Melanocyte of skin (primary cell): ENCODE measurements at places on chromosomes 12 and 14. TPM values are rescaled to one million over a fixed set of nuclear protein-coding genes. Genes with fewer than 3 reads are reported as not detected.

Gene GLIPR1L2
- total RNA-seq: under 0.01 and 0.15 TPM in 2 replicates

Gene SCYL2
- total RNA-seq: 73.9 and 95.9 TPM in 2 replicates

Gene FOXM1
- total RNA-seq: 48.0 and 53.9 TPM in 2 replicates

Gene ASIC1
- total RNA-seq: 0.67 and 0.93 TPM in 2 replicates

Gene TROAP
- 38.3 and 45.0 TPM in 2 replicates for total RNA-seq

Gene GSG1
- not detected in 2 replicates for total RNA-seq

Gene LGR5
- not detected in 2 replicates for total RNA-seq

Gene PSME1
- 116 and 122 TPM in 2 replicates for total RNA-seq

Gene NTF3
- not detected in 2 replicates for total RNA-seq

Gene FAM90A1
- not detected in 2 replicates for total RNA-seq

Gene SAMD15
- 1.0 and 3.6 TPM in 2 replicates for total RNA-seq

Gene AICDA
- not detected in 2 replicates for total RNA-seq

Gene ASCL1
- total RNA-seq: not detected in 2 replicates

Gene KRT78
- total RNA-seq: not detected in 2 replicates

Gene KLHDC1
- 2.0 and 3.0 TPM in 2 replicates for total RNA-seq

Gene LRTM2
- total RNA-seq: not detected in 2 replicates

Gene HSPB8
- total RNA-seq: 7.0 and 8.6 TPM in 2 replicates

Gene NPAS3
- under 0.01 and 0.46 TPM in 2 replicates for total RNA-seq

Gene CD163L1
- not detected in 2 replicates for total RNA-seq

Gene FGF23
- not detected in 2 replicates for total RNA-seq

Gene STX2
- 32.6 and 34.1 TPM in 2 replicates for total RNA-seq

Gene NRXN3
- total RNA-seq: 1.00 and 4.0 TPM in 2 replicates

Gene APOF
- not detected in 2 replicates for total RNA-seq

Gene SERPINA1
- 0.15 and 0.33 TPM in 2 replicates for total RNA-seq

Gene EXD2
- total RNA-seq: 19.3 and 25.4 TPM in 2 replicates

Gene PGF
- 3.2 and 9.3 TPM in 2 replicates for total RNA-seq

Gene MFAP5
- 1.1 TPM in 1 of 2 replicates, not detected in the other for total RNA-seq

Gene NFE2
- not detected in 2 replicates for total RNA-seq

Gene MAP1LC3B2
- not detected in 2 replicates for total RNA-seq

Gene PPFIA2
- 0.34 and 2.2 TPM in 2 replicates for total RNA-seq

Gene CARMIL3
- total RNA-seq: 0.77 and 1.00 TPM in 2 replicates

Gene TIGAR
- 21.3 and 30.2 TPM in 2 replicates for total RNA-seq

Gene OTOGL
- under 0.01 and 0.15 TPM in 2 replicates for total RNA-seq

Gene SYT1
- under 0.01 TPM in 2 replicates for total RNA-seq

Gene SOAT2
- total RNA-seq: not detected in 2 replicates

Gene LMO3
- 0.33 and 1.1 TPM in 2 replicates for total RNA-seq

Gene CD163
- total RNA-seq: not detected in 2 replicates

Gene CLEC4D
- total RNA-seq: not detected in 2 replicates

Gene BHLHE41
- 52.0 and 106 TPM in 2 replicates for total RNA-seq

Gene PTCSC3
- total RNA-seq: not detected in 2 replicates

Gene PAPLN
- total RNA-seq: 3.7 and 4.9 TPM in 2 replicates

Gene OAS2
- 300 and 425 TPM in 2 replicates for total RNA-seq

Gene CIROP
- not detected in 2 replicates for total RNA-seq

Gene RAB15
- total RNA-seq: 3.4 and 9.8 TPM in 2 replicates

Gene PLBD1
- 1.5 and 3.7 TPM in 2 replicates for total RNA-seq

Gene RPGRIP1
- 0.34 TPM in 1 of 2 replicates, not detected in the other for total RNA-seq

Gene ABCC9
- under 0.01 and 0.73 TPM in 2 replicates for total RNA-seq

Gene RILPL2
- 2.0 TPM in 2 replicates for total RNA-seq
